Pons (tissue), 1 donor: ENCODE measurements at places on chromosomes 5 and 9.

GRCh38 chr9:20545023-20545622 is 77.2 kb downstream of the MLLT3 start:
- no peak for DNase-seq

DNA sequence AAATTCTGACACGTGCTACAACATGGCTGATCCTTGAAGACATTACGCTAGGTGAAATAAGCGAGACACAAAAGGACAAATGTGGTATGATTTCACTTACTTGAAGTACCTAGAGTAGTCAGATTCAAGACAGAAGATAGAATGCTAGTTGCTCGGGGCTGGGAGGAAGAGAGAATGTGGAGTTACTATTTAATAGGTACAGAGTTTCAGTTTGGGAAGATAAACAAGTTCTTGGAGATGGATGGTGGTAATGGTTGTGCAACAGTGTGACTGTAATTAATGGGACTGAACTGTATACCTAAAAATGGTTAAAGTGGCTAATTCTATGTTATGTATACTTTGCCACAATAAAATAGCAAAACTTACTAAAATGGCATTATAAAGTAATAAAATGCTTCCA is 34.4 kb downstream of the PAM start:
- no peak for DNase-seq

DNA sequence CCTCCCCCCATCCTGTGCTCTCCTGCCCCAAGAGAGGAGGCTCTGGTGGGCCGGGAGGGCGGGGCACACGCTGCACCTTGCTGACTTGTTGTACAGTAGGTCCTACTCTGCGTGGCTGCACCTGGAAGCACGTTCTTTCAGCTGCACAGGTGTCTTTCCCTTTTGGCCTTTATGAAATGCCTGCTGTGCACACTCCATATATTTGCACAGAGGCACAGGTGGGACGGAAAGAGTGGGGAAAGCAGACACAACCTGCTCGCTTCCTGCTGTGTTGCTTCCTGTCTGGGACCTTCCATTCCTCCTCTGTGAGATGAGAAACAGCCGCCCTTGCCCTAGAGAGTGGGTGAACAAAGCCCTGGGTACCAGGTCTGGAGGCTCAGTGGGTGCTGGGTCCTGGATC is 4.8 kb downstream of the USP20 start:
- no peak for DNase-seq

GRCh38 chr9:93456504-93456903 is 3.1 kb upstream of the FAM120AOS start:
- DNase-seq, result no peak

DNA sequence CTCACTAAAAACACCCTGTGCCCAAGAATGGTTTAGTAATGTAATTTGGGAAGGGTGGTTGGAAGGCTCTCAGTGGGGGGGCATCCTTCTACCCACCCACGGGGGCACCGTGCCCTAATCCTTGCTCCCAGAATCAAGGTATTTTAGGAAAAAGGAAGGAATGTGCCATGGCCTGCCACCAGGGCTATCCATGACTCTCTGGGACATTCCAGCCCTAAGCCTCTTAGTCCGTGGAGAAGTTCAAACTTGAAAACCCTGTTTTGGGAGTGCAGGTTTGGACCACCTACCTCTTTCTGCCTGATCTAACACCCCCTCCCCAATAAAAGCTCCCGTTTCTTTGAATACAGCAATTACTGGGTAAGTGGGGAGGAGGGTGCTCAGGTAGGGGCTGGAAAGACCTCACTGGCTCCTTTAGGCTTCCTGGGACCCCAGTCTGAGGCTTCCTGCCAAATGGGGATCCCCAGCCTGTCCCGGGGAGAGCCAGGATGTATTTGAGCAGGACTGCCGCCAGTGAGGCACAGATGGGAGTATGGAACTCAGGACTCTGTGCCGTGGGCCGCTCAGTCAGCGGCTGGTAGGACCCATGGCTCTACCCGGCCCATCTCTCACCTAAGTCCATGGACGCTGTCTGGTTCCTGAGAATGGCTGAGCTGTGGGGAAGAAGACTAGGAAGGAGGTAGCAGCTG is 3.6 kb upstream of the PITX1 start:
- DNase-seq, result no peak

GRCh38 chr5:53084546-53085255 is 24.9 kb downstream of the MOCS2 start:
- no peak for DNase-seq

- DNase-seq, result no peak
Observed at GRCh38 chr5:6274846-6275543, 103.4 kb downstream of the MED10 start.

DNA sequence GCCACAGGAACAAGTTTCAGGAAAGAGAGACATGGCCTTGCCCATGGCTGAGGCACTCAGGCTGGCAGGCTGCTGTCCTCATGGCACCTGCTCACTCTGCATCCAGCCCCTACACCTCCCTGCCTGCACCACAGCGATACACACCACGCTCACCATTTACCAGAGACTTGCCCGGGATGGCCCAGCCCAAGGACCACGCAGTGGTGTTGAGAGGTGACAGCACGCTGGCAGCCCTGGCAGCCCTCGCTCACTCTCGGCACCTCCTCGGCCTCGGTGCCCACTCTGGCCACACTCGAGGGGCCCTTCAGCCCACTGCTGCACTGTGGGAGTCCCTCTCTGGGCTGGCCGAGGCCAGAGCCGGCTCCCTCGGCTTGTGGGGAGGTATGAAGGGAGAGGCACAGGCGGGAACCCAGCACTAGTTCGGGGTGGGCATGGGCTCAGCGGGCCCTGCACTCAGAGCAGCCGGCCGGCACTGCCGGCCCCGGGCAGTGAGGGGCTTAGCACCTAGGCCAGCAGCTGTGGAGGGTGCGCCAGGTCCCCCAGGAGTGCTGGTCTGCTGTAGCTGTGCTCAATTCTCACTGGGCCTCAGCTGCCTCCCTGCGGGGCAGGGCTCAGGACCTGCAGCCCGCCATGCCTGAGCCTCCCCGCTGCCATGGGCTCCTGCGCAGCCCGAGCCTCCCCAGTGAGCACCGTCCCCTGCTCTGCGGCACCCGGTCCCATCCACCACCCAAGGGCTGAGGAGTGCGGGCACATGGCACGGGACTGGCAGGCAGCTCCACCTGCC is 20.3 kb downstream of the ZDHHC11B start:
- no peak for DNase-seq

DNA sequence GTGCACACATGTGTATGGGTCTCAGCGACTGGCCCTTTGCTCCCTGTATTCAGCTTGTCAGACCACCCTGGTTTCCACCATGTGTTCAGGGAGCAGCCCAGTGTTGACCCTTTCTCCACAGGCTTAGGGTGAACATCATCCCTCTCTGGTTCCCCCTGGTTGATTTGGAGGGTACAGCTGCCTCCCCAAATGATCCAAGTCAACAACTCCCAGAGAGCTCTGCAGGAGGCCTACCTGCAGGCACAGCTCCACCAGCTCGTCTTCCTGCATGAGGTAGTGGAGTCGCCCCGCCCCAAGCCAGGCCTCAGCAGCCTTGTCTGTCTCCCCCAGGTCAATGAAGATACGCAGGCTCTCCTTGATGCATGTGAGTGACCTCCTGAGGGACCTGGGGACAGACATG is 50.5 kb downstream of the SH3TC2 start:
- no peak for DNase-seq

DNA sequence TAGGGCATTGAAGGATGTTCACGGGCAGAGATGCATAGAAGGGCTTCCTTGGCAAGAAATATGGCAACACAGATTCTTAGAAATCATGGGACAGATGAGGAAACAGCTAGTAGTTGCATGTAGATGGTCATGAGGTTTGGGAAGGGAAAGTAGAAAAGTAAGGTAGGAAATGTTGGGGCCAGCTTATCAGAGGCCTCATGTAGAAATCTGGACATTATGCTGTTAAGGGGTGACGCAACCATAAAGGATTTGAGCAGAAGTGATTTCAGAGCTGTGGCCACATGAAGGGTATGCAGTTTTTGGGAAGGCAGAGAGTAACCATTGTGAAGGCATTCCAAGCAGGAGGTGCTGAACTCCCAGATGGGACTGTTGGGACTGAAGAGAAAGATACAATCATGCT is 224.0 kb downstream of the ARHGAP26 start:
- DNase-seq, result no peak

- DNase-seq, result no peak
Observed at GRCh38 chr9:5971740-5972139, 43.7 kb downstream of the RANBP6 start.

DNA sequence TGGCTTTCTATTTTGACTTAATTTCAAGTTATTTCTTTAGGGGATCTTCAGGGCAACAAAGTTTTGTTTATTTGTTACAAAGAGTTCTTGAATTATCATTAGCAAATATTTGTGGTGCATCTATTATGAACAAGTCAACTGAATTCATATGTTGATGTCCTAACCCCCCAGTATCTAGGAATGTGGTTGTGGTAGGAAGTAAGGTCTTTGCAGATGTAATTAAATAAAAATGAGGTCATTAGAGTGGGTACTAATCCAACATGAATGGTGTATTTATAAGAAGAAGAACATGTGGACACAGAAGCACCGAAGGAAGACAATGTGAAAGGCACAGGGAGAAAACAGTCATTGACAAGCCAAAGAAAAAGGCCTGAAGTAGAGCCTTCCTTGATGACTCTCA is 474.0 kb upstream of the DAB2 start:
- no peak for DNase-seq

GRCh38 chr5:154614595-154614994 is 136.6 kb upstream of the HAND1 start:
- no peak for DNase-seq

DNA sequence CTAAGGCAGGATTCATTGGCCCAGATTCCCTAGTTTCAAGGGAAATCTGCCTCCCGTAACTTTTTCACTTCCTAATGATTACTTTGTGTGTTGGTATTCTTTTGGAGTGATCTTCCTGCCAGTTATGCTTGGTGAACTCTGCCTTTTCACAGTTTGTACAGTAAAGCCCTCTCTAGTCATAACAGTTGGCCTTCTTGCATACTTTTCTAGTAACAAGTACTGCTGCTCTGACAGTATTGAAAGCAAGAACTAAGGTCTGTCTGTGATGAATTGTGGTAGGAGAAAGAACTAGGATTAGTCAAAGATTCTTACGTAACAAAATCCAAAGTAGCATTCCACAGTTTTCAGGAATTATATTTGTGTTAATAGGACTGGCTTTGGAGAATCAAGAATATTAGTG is 1457.2 kb upstream of the WWC1 start:
- no peak for DNase-seq

GRCh38 chr9:69027355-69028097 is 8.0 kb upstream of the FXN start:
- DNase-seq, result peak; percentile 71

- DNase-seq, result no peak
Observed at GRCh38 chr5:1946776-1947175, 64.1 kb upstream of the IRX4 start.

DNA sequence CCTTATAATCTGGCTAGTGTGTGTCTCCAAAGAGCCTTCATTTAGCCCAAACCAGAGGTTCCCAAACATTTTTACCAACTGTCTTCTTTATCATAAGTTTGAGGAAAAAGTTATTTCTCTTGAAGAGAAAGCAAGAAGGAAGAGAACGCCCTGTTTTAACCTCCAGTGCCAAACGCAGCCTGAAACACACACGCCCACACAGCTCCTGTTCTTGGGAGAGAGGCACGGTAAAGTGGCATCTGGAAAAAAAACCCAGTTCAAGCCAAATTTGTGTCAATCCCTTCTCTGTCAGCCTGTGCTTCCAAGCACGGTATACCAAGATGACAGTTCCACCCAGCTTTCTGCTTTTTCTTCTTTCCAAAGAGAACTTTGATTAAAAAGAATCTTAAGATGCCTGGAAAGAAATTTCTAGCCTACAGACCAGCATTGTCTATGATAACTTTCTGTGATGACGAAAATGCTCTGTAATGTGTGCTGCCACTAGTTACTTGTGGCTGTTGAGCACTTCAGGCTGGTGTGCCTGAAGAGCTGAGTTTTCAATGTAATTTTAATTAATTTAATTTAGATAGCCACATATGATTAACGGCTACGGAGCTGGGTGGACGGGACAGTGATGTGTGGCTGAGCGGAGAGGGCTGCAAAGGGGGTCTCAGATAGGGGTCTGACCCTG is 62.3 kb downstream of the ACER2 start:
- DNase-seq, result peak; percentile 55

- no peak for DNase-seq
Observed at GRCh38 chr9:91130796-91131318, 230.9 kb downstream of the AUH start.

- DNase-seq, result no peak
Observed at GRCh38 chr9:25700430-25700829, 22.2 kb upstream of the TUSC1 start.

DNA sequence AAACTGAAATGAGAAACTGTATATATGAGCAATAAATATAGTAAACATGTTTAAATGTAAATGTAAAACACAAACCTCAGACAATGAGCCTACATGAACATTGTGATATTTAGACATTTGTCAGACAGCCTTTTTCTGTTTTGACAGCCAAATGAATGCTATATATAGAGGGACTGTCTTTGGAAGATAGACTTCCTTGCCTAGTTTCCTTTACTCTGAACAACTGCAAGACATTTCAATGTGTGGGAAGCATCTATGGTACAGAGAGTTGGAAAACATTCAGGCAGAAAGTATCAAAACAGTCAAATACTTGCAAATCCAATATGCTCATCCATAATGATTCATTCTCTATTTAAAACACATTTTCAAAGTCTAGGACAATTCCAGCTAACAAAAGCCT is 31.7 kb upstream of the TUSC1 start:
- DNase-seq, result no peak

DNA sequence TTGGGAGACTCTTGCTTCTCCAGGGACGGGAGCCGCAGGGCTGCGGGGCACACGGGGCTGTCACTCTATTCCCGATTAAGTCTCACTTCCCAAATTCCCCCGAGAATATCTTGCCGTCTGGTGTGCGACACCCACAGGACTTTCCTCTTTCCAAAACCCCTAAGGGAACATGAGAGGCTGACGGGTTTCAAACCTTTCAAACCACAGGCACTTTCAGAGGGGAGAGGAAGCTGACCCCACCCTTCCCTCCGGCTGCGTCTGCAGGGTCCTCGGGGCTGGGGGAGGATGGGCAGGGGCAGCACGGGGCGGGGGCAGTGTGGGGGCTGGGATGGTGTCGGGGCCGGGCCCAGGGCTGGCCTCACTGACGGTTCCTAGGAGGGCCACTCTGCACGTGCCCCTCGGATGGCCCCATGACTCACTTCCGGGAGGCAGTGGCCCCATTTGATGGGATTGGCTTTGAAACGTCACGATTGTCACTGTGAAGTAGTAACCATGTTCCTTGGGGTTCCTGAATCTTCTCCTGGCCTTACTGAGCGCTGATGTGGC is 38.2 kb downstream of the SLC9A3 start:
- no peak for DNase-seq

- DNase-seq, result peak; percentile 77
Observed at GRCh38 chr9:109520475-109521132, 22.5 kb upstream of the PTPN3 start.

- no peak for DNase-seq
Observed at GRCh38 chr5:127863161-127863560, 160.0 kb downstream of the CCDC192 start.

- DNase-seq, result no peak
Observed at GRCh38 chr5:79124607-79125006, 13.0 kb downstream of the BHMT start.

DNA sequence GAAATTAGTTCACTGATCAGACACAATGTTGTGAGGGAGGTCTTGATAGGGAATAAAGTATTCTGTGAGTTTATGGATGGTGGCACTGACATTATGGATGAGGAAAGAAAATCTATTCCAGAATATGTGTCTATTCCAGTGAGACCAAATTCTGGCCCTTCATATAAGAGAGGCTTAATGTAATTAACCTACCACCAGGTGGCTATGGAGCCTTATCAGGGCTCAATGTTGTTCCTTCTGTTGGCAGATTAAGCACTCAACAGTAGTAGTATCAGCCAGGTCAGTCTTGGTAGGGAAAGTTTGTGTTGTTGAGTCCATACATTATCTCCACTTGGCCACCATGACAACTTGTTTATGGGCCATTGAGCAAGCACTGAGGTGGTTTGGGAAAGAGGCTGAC is 41.7 kb upstream of the BARX1 start:
- DNase-seq, result no peak
